Left forelimb (tissue), 1 donor: ENCODE measurements at places on chromosomes 4 and X.

GRCh38 chr4:13678186-13678924 lies 50.8 kb upstream of the BOD1L1 start:
- no peak for DNase-seq

DNA sequence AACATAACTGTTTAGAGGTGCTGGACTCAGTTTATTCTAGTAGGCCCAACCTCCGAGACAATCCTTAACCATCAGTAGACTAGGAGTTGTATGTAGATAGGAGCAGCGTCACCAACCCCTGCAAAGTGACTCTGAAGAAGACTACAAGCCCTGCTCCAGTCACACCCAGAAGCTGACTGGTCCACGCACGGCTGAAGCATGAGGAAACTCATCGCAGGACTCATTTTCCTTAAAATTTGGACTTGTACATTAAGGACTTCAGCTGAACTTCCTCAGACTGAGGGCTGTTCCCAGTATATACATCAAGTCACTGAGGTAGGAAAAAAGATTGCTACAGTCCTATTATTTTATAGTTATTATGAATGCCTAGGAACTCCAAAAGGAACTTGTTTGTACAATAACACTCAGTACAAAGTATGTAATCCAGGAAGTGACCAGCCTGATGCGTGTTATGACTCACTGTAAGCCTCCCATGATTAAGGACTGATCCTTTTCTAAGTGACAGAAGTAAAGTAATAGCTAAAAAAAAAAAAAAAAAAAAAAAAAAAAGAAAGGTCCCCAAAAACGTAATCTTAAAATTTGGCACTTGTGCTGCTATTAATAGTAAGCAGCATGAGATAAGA lies 41.6 kb upstream of the UGT2B7 start:
- DNase-seq, result no peak

DNA sequence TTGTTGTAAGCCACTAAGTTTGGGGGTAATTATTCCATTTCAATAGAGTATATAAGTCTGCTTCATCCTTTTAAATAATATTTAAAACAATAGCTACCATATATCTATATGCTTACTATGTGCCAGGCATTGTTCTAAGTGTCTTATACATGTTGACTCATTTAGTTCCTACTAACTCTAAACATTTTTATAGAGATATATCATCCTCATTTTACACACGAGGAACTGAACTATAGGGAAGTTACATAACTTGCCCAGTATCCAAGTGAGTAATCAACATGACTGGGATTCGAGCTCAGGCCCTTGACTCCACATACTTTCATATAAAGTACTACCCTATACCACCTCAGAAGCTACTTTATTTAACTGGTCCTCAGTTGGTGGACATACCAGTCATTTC lies 175.3 kb upstream of the RAI2 start:
- DNase-seq, result no peak

DNA sequence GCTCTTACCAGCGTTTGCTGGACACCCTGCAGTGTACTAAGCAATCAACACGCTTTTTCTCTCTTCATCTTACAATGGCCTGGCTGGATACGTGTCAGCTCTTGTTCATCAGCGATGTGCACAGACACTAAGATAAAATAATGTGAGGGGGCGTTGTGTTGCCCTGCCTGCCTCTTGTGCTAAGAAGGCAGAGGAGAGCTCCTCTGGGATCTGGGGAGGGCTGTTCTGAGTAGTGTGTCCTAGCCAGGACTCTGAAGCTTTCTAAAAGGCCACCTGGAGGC lies 49.7 kb downstream of the NELFA start:
- DNase-seq, result no peak

GRCh38 chr4:187088070-187088799 lies 364.6 kb upstream of the FAT1 start:
- DNase-seq, result no peak

DNA sequence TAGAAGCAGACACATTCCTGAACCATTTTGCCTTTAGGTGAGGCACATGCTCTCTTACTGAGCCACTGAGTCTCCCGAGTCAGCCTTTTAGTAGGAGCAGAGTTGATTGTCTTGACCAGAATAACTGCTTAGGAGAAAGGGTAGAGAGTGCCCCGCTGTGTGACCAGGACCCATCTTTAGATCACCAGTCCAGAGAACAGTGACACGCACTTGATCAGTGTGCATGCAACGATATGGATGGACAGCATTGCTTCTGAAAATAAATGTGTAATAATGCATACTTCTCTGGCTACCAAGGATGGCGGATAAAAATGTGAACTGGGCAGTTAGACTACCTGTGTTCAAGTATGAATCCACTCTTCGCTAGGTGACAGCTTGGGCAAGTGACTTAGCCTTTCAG lies 897.7 kb downstream of the TRIML1 start:
- DNase-seq, result no peak

DNA sequence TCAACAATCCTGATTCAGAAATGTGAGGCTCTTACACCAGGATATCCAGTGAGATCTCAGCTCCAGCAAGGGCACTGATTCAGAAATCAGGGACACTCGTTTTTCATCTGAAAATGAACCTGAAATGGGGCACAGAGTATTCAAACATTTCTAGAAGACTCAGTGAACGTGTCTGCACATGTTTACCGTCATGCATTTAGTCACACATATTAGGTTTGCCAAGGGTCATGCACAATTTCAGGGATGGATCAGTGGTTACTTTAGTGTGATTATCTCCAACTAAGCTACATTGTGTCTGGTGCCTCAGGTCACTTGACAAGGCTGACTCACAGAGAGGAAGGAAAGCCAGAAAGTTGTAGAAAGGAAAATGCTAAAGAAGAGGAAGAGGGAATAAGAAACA lies 33.6 kb upstream of the SPANXN2 start:
- DNase-seq, result no peak

DNA sequence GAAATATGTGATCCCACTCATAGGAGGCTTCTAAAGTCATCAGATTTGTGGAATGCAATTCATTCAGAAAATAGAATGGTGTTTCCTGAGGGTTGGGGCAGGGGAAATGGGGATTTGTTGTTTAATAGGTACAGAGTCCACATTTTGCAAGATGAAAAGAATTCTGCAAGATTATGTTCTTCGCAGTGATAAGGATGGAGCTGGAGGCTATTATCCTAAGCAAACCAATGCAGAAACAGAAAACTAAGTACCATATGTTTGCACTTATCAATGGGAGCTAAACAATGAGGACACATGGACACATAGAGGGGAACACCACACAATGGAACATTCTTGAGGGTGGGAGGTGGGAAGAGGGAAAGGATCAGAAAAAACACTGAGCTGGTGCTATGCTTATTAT lies 144.3 kb upstream of the NLGN4X start:
- DNase-seq, result no peak

DNA sequence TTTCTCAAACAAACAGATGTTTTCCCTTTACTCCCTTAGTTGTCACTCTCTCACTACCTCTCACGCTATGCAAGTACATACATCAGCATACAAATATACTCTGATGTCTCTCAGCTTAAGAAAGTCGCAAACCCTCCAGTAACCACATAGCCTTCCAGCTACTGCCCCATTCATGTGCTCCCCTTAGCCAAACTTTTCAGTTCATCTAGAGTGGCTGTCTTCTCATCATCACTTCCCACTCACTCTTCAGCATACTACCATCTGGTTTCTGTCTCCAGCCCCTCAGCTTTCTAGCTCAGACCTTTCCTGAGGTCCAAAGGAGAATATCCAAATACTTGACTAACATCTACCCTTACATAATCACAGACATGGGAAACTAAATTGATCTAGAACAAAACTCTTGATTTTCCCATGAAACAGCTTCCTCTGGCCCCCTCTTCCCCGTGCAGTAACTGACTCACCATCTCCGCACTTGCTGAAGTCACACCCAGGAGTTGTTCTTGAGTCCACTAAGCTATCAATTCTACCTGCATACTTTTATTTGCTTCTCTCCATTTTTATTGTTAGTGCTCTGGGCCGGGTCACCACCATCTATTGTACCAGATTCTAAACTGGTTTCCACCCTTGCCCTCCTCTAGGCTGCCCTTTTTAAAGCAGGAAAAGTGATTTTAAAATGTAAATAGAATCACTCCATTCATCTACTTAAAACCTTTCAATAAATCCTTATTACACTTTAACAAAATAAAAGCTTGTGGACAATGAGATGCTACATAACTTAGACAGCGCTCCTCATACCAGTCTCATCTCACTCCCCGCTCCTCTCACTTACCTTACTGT lies 57.2 kb downstream of the CASP6 start:
- no peak for DNase-seq

GRCh38 chr4:147334478-147334877 lies 146.4 kb upstream of the EDNRA start:
- no peak for DNase-seq

GRCh38 chrX:136457303-136457917 lies 30.3 kb upstream of the BRS3 start:
- DNase-seq, result no peak

GRCh38 chr4:116982656-116983055 lies 102.7 kb downstream of the TRAM1L1 start:
- DNase-seq, result no peak

GRCh38 chr4:23276076-23276475 lies 583.3 kb downstream of the GBA3 start:
- DNase-seq, result no peak

DNA sequence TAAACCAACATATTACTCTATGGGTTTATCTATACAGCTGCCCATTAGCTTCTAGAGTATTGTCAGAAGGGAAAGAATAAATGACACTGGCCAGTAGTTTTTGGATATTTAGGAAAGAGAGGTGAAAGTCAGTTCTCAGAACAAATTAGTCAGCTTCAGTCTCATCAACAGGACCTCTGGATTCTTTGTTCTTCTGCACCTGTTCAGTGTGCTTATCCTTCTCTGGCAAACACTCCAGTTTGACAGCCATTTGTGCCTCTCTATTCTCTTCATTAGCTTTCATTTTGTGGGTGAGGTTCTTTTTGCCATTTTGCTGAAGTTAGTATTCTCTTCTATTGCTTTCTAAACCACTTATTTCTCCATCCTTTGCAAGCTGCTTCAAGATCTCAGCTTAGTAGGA lies 107.0 kb downstream of the PCDH18 start:
- DNase-seq, result no peak

DNA sequence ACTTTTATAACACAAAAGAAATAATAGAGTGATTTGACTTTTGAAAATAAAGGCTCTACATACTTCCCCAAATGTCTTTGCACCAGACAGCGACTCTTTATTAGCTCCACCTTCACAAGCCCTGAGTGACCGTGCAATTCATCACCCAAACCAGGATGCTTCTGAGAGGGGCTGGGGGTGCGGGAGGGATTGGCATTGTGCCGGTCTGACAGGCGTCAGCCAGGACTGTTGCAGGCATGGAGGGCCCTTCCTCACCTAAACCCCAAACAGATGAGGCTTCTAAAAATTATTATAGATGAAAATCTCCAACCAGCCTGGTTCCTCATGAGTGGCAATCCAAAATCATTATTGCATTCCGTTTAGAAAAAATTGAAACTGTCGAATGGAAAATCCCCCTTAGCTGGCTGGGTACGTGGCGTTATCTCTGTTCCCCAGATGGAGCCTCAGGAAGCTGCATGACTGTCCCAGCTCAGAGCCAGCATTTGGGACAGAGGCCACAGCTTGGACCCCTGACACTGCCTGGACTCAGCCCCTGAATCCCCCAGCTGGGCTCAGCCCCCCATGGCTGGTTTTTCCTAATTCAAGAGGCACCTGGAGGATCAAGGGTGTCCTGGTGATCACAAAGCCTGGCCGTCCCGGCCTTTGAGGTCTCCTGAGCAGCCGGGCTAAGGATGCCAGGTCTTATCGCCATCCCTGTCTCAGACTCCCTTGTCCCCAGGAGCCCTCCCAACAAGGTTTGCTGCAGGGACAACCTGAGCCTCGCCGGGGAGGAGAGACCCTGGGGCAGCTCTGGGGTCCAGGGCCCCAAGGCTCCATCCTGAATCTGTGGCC lies 60.4 kb downstream of the SORCS2 start:
- no peak for DNase-seq

- no peak for DNase-seq
Measured at GRCh38 chr4:80578001-80578400, 242.5 kb downstream of the CFAP299 start.

DNA sequence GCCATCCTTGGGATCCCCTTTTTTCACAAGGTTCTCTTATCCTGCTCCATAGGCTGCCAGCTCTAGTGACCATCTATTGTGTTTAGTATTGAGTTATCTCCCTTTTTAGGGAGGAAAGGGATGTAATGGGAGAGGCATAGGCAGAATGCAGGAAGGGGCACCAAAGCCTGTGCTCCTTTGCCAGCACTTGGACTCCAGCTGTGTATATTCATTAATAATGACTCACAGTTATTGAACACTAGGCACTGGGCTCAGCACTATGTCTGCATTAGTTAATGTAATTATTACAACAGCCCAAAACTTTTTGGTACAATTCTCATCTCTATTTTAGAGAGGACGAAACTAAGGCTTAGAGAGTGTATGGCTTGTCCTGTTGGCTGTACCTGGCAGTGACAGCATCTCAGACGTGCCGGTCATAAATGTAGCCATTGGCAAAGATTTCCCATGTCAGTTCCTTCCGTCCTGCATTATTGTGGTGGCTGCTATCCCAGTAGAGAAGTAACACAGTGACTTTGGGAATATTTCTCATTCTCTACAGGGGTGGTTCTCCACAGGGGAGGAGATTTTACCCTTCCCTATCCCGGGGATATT lies 90.3 kb downstream of the AFF1 start:
- no peak for DNase-seq

DNA sequence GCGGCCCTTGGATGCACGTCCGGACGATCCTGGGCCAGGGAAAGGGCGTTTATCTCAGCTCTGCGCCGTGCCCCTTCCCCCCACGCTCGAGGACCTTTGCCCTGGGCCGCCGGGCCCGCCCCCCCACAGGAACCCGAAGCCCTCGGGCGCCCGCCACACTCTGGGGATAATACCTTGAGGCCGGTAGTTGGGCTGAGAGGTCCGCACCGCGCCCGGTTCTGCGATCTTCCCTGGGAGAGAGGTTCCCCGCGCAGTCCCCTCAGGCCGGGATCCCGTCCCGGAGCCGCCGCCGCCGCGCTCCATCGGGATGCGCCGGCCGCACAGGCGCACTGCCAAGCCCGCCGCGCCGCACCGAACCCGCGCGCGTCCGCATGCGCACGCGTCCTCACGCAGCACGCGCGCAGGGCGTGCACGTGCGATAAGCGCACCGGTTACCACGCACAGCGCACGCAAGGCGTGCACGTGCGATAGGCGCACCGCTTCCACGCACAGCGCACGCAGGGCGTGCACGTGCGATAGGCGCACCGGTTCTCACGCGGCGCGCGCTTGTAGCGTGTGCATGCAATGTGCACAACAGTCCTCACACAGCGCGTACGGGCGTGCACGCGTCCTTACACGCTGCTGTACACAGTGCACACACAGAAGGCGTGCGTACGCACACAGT lies at the start of gene MAP7D2:
TSS of gene MAP7D2 (minus strand) at position 331 of the 664 bp plus-strand sequence. CDS start at position 303, 28 bp downstream.
- DNase-seq, result no peak

- DNase-seq, result peak; percentile 75
Measured at GRCh38 chrX:24149351-24150050, at the start of gene ZFX. Gene ZFX, plus strand, starts transcription at chrX:24149729. Its CDS starts 23,014 bp downstream, at chrX:24172743.

- peak; percentile 72 for DNase-seq
Measured at GRCh38 chr4:23888421-23889319, 1.2 kb downstream of the PPARGC1A start.

- DNase-seq, result no peak
Measured at GRCh38 chr4:148643851-148644250, 201.6 kb upstream of the NR3C2 start.

- no peak for DNase-seq
Measured at GRCh38 chr4:142817442-142817841, 28.7 kb downstream of the INPP4B start.
